Type B pancreatic cell (in vitro differentiated cells): ENCODE measurements at places on chromosomes 1 and 21. TPM values are rescaled to one million over a fixed set of nuclear protein-coding genes. Genes with fewer than 3 reads are reported as not detected.

GRCh38 chr1:6497215-6497866 lies 5.9 kb upstream of the PLEKHG5 start:
- DNase-seq, result no peak
- no peaks in the 10 kb centered on the region for H3K36me3 ChIP-seq
- peaks cover 5% of the 10 kb centered on the region for H3K27me3 ChIP-seq
- H3K4me3 ChIP-seq, result peak overlapping the region; percentile 85

GRCh38 chr1:81756872-81757271 lies 43.9 kb upstream of the ADGRL2 start:
- no peaks in the 10 kb centered on the region for H3K36me3 ChIP-seq
- DNase-seq, result no peak
- peaks cover 6% of the 10 kb centered on the region for H3K4me1 ChIP-seq
- H3K27ac ChIP-seq, result no peak overlapping the region
- no peaks in the 10 kb centered on the region for H3K27me3 ChIP-seq

- H3K27me3 ChIP-seq, result no peaks in the 10 kb centered on the region
- no peaks in the 10 kb centered on the region for H3K36me3 ChIP-seq
- no peaks in the 10 kb centered on the region for H3K4me1 ChIP-seq
- no peak overlapping the region for H3K27ac ChIP-seq
These were observed 111.2 kb downstream of the FASLG start for GRCh38 chr1:172770071-172770470.

Gene CLCA1
- 4.9 and 10.1 TPM in 2 replicates for total RNA-seq

Gene CA6
- total RNA-seq, result 0.24 TPM in 1 of 2 replicates, not detected in the other

Gene ABCB10
- total RNA-seq, result 19.4 and 24.1 TPM in 2 replicates
